ENCODE measurements at places on chromosomes 6 and 20. TPM values are rescaled to one million over a fixed set of nuclear protein-coding genes. Genes with fewer than 3 reads are reported as not detected.

- no peak for DNase-seq
Measured at GRCh38 chr6:116572162-116572561, 858 bp downstream of the RWDD1 start.

GRCh38 chr20:43662943-43663655, 3.8 kb upstream of the MYBL2 start:
- DNase-seq = peak; percentile 73

The ITCH gene
- total RNA-seq = 40.9 TPM

DNA sequence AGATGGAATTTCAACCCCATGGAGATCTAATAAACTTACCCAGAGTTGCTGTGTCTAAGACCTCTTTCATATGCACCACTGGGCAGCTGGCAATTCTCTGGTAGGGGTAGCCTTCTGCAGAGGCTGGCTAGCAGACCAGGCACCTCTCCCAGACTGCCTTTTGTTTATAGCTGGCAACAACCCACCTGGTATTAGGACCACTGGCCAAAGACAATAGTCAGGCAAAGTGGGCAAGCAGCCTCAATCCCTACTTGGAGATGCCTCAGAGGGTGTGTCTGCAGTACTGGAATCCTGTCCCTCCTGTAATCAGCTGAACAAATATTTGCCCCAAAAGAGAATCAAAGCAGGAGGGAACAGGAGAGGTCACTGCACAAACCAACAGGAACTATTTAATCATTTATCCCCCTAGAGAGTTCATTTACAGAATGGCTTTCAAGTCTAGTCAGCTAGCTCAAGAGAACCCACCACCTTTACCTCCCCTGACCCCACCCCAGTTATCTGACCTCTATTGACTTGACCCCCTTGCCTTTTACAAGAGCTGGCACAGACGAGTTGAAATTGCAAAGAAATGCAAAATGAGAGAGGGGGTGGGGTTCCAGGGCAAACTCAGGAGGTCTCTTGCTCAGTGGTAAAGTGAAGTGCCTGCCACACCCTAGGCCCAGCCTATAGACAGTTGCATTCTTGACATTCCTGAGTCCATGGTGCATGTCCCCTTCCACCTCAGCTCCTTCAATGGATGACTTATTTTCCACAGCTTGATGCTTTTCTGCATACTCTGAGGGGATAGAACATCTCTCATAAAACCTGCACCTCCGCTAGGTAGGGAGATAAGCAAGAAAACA, 2.8 kb downstream of the BCL2L1 start:
- peak; percentile 95 for DNase-seq

- DNase-seq = no peak
Measured at GRCh38 chr20:16279320-16279719, 293.9 kb downstream of the KIF16B start.

Data from A172 (cell line).